Activated CD8-positive, alpha-beta T cell treated with anti-CD3 and anti-CD28 coated beads for 36 hours (primary cell): ENCODE measurements at places on chromosomes 3 and 15. TPM values are rescaled to one million over a fixed set of nuclear protein-coding genes. Genes with fewer than 3 reads are reported as not detected.

The OIP5 gene
- 13.6 TPM for total RNA-seq

The FGF12 gene
- total RNA-seq: not detected

The P3H2 gene
- not detected for total RNA-seq

The LDHAL6B gene
- total RNA-seq: not detected

The MAGEL2 gene
- total RNA-seq: not detected

The MUC4 gene
- 0.31 TPM for total RNA-seq

The SERINC4 gene
- 0.09 TPM for total RNA-seq

The FBXO40 gene
- not detected for total RNA-seq

The CHST14 gene
- 5.1 TPM for total RNA-seq

DNA sequence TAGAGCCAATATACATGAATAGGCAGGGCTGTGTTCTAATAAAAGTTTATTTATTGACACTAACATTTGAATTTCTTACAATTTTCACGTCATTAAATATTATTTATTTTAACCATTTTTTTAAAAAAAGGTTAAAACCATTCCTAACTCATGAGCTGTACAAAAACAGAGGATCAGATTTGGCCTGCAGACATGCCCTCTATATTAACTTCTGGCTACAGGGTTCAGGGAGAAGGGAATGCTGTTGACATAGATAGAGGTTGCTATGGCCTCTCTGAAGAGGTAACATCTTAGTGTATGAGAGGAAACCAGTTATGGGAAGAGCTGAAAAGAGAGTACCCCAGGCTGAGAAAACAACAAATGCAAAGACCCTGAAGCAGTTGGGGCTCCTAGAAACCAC, 19.1 kb upstream of the RAP2B start:
- H3K27me3 ChIP-seq: no peaks in the 10 kb centered on the region
- H3K27ac ChIP-seq: no peak overlapping the region
- peaks cover 23% of the 10 kb centered on the region for H3K4me1 ChIP-seq
- no peak overlapping the region for H3K4me3 ChIP-seq

DNA sequence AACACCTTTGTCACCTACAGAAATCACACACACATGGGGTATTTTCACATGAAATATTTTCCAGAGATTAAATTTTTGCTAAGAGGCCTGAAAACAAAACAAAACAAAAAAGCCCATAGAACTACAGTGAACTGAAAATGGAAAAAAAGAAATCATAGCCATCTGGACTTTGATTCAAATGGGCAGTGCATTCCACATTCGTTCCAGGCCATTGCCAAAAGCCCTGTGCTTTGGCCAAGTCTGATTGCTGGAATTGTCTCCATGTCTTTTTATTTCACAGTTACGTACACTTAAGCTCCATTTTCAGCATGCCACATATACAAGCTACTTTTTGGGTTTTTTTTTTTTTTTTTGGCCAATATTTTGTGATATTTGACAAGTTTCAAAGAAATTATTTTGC, 47.1 kb downstream of the TFG start:
- H3K36me3 ChIP-seq: peaks cover 22% of the 10 kb centered on the region
- no peaks in the 10 kb centered on the region for H3K27me3 ChIP-seq
- no peak overlapping the region for H3K27ac ChIP-seq
- no peak overlapping the region for H3K4me3 ChIP-seq
- H3K4me1 ChIP-seq: no peaks in the 10 kb centered on the region
- no peak for DNase-seq

GRCh38 chr3:16300881-16301359, 35.9 kb downstream of the OXNAD1 start:
- peak; percentile 69 for DNase-seq
- H3K36me3 ChIP-seq: peaks cover 85% of the 10 kb centered on the region
- H3K4me3 ChIP-seq: peak overlapping the region; percentile 73
- peak overlapping the region; percentile 95 for H3K27ac ChIP-seq
- no peaks in the 10 kb centered on the region for H3K27me3 ChIP-seq
- H3K4me1 ChIP-seq: peaks cover 94% of the 10 kb centered on the region

DNA sequence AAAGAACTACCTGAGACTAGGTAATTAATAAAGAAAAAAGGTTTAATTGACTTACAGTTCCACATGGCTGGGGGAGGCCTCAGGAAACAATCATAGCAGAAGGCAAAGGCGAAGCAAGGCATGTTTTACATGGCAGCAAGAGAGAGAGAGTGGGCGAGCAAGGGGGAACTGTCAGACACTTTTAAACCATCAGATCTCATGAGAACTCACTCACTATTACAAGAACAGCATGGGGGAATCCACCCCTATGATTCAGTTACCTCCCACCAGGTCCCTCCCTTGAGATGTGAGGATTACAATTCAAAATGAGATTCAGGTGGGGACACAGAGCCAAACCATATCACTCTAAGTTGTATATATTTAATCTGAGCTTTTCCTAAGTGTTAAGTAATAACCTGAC, 79.0 kb upstream of the MLF1 start:
- H3K4me3 ChIP-seq: no peak overlapping the region
- H3K27me3 ChIP-seq: no peaks in the 10 kb centered on the region
- H3K4me1 ChIP-seq: no peaks in the 10 kb centered on the region

DNA sequence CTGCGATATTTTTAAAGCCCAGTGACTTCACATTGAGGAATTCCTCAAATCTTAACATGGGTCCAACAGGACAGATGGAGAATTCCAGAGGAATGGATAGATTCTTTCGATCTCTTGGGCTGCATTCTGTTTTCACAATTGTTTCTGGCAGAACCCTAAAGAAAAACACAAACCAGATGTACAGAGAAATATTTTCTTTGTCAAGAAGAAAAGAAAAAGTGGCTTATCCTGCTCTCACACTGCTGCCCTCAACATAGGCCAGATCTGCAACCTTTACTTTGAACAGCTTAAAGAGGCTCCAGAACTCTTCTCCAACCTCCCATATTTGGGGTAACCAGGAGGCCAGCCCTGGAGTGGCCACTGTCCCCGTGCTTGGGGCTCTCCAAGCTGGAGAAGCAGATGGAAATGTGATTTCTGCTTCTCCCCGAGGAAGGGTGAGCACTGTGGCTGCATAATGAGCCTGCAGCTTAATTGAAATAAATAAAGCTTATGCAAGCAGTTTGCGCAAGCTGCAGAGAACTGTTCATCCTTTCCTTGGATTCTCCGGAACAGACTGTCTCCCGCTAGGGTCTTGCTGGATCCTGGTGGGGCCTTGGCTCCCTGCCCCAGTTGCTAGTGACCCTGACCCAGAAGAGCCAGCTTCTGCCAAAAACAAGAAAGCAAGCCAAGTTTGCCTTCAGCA, 453.2 kb upstream of the PROK2 start:
- no peaks in the 10 kb centered on the region for H3K27me3 ChIP-seq
- no peak for DNase-seq
- peaks cover 9% of the 10 kb centered on the region for H3K4me1 ChIP-seq
- H3K27ac ChIP-seq: no peak overlapping the region
- H3K4me3 ChIP-seq: no peak overlapping the region

GRCh38 chr3:118529554-118529953, 505.1 kb downstream of the IGSF11 start:
- H3K4me3 ChIP-seq: no peak overlapping the region
- H3K27me3 ChIP-seq: no peaks in the 10 kb centered on the region
- no peaks in the 10 kb centered on the region for H3K4me1 ChIP-seq
- no peak overlapping the region for H3K27ac ChIP-seq

- no peaks in the 10 kb centered on the region for H3K27me3 ChIP-seq
- no peak overlapping the region for H3K27ac ChIP-seq
- no peak overlapping the region for H3K4me3 ChIP-seq
- DNase-seq: no peak
Observed at GRCh38 chr15:37756407-37756806, 178.0 kb upstream of the TMCO5A start.

GRCh38 chr3:69838696-69839515, 99.6 kb downstream of the MITF start:
- no peaks in the 10 kb centered on the region for H3K27me3 ChIP-seq
- H3K4me3 ChIP-seq: no peak overlapping the region
- no peak overlapping the region for H3K27ac ChIP-seq
- no peaks in the 10 kb centered on the region for H3K4me1 ChIP-seq
- DNase-seq: no peak

DNA sequence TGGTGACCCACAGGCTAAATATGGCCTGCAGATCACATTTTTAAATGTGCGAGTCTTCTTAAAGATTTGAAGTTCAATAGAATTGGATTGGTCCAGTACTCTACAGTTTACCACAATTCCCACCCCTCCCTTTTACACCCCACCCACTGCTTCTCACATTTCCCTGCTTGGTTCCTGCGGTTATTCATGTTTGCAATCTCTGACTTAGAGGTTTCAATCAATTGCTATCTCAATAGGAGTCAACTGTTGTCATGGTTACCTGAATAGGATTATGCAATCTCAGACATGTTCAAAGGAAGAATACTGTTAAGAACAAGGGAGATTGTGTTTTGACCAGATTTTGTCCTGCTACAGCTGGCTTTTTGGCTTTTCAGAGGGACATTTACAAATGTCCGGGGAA, 4.9 kb upstream of the C3orf49 start:
- no peaks in the 10 kb centered on the region for H3K27me3 ChIP-seq
- H3K27ac ChIP-seq: no peak overlapping the region
- no peaks in the 10 kb centered on the region for H3K36me3 ChIP-seq
- no peaks in the 10 kb centered on the region for H3K4me1 ChIP-seq
- DNase-seq: no peak

DNA sequence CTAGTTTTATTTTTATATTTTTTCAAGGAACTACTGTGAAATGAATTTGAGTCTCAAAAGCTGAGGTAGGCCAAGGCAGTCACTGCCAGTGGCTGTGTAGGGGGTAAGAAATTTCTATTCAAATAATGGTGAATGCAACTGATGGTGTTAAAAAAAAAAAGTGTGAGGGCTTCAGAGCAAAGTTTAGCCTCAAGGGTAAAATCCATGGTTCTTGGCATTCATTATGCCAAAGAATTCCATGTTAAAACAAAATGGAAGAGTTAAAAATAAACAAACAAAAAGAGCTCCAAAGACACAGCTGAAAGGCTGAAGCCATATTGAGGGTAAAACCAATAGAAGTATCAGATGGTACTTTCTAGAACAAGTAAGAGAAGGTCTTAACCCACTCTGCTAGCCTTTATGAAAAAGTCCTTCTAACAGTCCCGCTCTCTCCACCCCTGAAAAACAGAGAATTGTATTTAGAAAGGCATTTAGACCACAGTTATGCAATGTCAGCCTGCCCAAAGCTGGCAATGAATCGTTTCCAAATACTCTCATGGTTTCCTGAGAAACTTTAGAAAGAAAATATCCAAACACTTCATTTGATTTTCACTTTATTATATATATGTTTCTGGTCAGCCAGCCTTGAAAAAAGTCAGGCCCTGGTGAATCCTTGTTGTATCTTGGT, 158.4 kb upstream of the GMNC start:
- no peak for DNase-seq
- H3K27ac ChIP-seq: no peak overlapping the region
- H3K4me1 ChIP-seq: no peaks in the 10 kb centered on the region
- H3K36me3 ChIP-seq: no peaks in the 10 kb centered on the region
- H3K4me3 ChIP-seq: no peak overlapping the region

GRCh38 chr15:36544518-36545466, 34.6 kb upstream of the CDIN1 start:
- no peaks in the 10 kb centered on the region for H3K36me3 ChIP-seq
- no peak for DNase-seq
- no peak overlapping the region for H3K27ac ChIP-seq
- no peaks in the 10 kb centered on the region for H3K4me1 ChIP-seq
- H3K27me3 ChIP-seq: peaks cover 10% of the 10 kb centered on the region

- DNase-seq: no peak
- no peaks in the 10 kb centered on the region for H3K4me1 ChIP-seq
- no peak overlapping the region for H3K27ac ChIP-seq
- peaks cover 2% of the 10 kb centered on the region for H3K27me3 ChIP-seq
- H3K36me3 ChIP-seq: no peaks in the 10 kb centered on the region
- H3K4me3 ChIP-seq: no peak overlapping the region
Observed at GRCh38 chr15:29688506-29689286, 133.6 kb downstream of the TJP1 start.

DNA sequence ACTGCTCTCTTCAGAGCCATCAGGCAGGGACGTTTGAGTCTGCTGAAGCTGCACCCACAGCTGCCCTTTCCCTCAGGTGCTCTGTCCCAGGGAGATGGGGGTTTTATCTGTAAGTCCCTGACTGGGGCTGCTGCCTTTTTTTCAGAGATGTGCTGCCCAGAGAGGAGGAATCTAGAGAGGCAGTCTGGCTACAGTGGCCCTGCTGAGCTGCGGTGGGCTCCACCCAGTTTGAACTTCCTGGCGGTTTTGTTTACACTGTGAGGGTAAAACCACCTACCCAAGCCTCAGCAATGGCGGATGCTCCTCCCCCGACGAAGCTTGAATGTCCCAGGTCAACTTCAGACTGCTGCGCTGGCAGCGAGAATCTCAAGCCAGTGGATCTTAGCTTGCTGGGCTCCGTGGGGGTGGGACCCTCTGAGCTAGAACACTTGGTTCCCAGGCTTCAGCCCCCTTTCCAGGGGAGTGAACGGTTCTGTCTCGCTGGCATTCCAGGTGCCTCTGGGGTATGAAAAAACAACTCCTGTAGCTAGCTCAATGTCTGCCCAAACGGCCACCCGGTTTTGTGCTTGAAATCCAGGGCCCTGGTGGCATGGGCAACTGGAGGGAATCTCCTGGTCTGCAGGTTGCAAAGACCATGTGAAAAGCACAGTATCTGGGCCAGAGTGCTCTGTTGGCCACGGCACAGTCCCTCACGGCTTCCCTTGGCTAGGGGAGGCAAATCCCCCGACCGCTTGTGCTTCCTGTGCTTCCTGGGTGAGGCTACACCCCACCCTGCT, 21.1 kb upstream of the ST6GAL1 start:
- peak overlapping the region; percentile 95 for H3K27ac ChIP-seq
- no peaks in the 10 kb centered on the region for H3K27me3 ChIP-seq
- H3K4me1 ChIP-seq: peaks cover 26% of the 10 kb centered on the region
- H3K4me3 ChIP-seq: peak overlapping the region; percentile 63

GRCh38 chr3:25589783-25590258, 74.9 kb downstream of the TOP2B start:
- H3K27ac ChIP-seq: no peak overlapping the region
- DNase-seq: no peak
- peaks cover 4% of the 10 kb centered on the region for H3K4me1 ChIP-seq
- H3K27me3 ChIP-seq: no peaks in the 10 kb centered on the region
- H3K4me3 ChIP-seq: no peak overlapping the region
- no peaks in the 10 kb centered on the region for H3K36me3 ChIP-seq

GRCh38 chr3:7913283-7913682, 588.3 kb upstream of the LMCD1 start:
- no peak overlapping the region for H3K4me3 ChIP-seq
- no peaks in the 10 kb centered on the region for H3K27me3 ChIP-seq
- no peak overlapping the region for H3K27ac ChIP-seq
- no peak for DNase-seq
- H3K36me3 ChIP-seq: no peaks in the 10 kb centered on the region
- peaks cover 10% of the 10 kb centered on the region for H3K4me1 ChIP-seq
